Stimulated activated naive CD4-positive, alpha-beta T cell (primary cell): ENCODE measurements at places on chromosomes 1 and 21.

DNA sequence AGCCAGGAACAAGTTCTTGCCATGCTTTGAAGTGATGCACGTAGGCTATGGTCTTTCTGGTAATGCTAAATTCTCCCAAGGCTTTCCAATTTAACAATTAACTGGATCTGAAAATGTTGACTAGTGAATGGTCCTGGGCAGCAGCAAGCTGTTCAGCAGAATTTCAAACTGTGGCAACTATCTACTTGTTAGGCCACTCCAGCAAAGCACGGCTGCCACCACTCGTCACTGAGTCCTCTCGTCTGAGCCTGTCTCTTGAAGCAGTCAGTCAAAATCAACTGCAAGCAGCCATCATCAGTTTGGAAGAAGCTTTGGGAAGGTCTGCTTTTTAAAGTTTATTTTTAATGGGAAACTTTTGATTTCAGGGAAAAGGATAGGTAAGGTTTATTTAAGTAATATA, 6.1 kb downstream of the FLVCR1 start:
- DNase-seq = no peak

GRCh38 chr1:15428815-15429435, 9.3 kb upstream of the CTRC start:
- no peak for DNase-seq

- no peak for DNase-seq
Measured at GRCh38 chr1:212475151-212475550, 42.4 kb downstream of the NENF start.

GRCh38 chr1:89799495-89799894, 21.3 kb upstream of the LRRC8D start:
- no peak for DNase-seq

DNA sequence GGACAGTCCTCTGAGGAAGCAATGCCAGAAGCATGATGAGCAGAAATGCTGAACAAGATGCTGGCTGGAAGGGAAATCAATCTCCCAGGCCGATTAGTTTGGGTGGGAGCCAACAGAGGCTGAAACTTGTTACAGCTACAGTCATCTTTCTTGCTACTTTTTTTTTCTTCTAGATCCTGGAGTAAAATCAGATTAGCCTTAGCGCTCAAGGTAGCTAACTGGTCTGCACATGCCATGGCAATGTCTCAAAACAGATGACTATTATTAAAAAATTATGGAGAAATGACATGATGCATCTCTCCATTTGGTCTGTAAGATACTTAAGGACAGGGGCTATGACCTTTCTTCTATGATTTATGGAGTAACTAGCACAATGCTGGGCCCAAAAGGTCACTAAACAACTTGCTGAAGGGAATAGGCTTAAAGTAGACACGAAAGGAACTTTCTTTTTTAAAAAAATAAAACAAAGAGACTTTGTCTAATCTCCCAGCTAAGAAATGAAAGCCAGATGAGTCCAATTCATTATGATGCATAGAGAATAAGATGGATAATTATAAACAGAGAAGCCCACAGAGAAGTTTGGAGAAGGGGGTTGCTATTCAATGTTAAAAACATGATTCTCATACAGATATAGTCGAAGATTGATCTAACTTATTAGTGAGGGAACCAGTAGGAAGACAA, 42.5 kb downstream of the UTP25 start:
- DNase-seq = no peak

GRCh38 chr1:163029901-163030300, 39.3 kb upstream of the RGS4 start:
- DNase-seq = no peak

DNA sequence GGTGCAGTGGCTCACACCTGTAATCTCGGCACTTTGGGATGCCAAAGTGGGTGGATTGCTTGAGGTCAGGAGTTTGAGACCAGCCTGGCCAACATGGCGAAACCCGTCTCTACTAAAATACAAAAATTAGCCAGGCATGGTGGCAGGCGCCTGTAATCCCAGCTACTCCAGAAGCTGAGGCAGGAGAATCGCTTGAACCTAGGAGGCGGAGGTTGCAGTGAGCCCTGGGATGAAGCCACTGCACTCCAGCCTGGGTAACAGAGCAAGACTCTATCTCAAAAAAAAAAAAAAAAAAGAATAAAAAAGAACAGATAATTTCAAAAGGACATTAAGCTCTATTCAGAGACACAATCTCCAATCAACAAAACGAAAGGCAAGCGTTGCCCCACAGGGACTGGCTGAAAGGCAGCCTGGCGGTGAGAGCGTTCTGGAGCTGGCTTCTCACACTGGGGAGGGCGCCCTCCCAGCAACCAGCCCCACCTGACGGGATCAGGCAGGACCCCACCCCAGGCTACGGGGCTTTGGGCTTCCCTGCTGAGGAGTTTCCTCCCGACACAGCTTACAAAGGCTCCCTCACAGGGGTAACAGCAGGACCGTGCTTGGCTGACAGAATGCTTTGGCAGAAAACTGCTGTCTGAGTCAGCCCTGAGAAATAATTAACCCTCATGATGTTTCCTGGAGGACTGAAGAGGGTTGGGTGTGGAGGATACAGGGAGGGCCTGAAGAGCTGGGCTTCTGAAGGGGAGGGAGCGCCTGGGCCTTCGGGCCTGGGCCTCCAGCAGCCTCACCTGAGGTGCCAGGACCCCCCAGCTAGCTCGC, 31.1 kb upstream of the SRP9 start:
- DNase-seq = no peak

- no peak for DNase-seq
Measured at GRCh38 chr1:182703539-182703938, 19.2 kb upstream of the RGS8 start.

DNA sequence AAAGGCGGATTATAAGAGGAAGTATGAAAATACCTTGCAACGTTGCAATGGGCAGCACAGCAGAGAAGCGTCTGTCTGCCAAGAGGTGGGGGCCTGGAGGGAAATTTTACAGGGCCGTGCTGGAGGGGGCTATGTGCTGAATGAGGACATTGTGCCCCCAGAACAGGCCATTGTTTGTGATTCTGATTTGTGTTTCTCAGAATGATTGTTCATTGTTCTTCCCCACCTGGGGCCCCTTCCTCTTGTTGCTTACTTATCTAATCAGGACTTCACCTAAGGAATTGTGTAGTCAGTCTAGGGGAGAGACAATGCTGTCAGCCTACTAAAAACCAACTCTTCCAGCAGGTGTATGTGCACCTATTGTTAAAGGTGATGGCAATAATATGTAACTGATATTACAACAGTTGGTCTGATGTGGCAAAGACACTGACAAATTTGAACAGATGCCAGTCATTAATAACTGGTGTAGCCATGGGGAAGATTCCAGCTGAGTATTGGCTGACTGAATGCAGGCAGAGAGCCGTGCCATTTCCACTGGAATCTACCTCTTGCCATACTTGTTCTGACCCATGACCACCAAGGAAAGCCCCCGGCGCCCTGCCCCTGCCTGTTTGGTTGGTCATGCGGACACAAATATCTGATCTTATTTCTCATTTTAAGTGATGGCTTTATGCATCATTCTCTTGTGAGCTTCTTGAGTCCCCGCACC, 45.2 kb upstream of the PSEN2 start:
- DNase-seq = no peak

DNA sequence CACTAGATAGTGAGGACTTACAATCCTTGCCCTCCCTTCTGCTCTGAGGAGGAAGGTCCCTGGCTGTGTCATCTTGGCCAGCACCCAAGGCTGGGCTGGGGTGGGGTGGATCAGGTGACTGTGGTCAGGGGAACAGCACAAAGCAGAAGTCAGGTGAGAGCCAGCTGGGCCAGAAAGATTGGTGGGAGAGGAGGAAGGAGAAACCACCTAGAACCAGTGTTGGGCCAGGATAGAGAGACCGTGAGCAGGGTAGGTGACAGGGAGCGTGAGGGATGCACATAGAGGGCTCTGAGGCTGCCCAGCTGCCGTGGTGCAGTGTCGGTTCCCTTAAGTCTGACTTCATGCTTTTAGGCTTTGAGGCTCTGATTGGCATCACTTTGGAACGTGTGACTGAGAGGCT, 22.7 kb downstream of the NCF2 start:
- no peak for DNase-seq

DNA sequence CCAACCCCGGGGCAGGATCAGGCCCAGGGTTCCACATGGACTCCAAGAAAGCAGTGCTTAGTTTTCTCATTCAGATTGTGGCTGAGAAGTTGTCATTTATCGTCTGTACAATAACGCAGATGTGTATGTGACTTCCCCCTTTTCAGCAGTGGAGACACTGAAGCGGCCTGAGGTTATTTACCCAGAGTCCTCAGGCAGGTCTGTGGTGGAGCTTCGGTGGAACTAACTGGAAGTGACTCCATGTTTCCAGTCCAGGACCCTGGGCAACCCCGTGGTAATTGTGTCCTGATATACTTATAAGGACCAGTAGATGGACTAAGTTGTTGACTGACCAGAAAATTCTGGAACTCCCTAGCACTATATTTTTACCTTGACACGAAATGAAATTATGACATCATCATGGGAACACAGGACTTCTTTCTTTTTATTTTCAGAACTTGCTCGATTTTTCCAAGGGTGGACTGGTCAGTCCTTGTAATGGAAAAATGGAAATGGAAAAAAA, 1.0 kb upstream of the IER5 start:
- no peak for DNase-seq

- no peak for DNase-seq
Measured at GRCh38 chr1:41503538-41504113, 19.1 kb upstream of the EDN2 start.

- no peak for DNase-seq
Measured at GRCh38 chr1:20395255-20395654, 90.8 kb downstream of the CAMK2N1 start.

DNA sequence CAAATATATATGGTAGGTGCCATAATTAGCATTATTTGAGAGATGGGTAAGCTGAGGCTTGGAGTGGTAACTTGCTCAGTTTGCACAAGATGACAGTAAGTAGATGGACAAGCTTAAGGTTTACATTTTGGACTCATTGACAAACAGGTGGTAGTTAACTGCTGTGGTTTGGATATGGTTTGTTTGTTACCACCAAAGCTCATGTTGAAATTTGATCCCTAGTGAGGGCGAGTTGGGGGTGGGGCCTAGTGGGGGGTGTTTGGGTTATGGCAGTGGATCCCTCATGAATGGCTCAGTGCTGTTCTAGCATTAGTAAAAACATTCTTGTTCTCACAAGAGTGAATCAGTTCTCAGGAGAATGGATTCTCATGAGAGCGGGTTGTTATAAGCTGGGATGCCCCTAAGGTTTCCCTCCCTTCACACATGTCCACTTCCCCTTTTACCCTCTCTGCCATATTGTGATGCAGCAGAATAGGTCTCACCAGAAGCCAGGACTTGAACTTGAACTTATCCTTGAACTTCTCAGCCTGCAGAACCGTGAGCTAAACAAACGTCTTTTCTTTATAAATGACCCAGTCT, 6.6 kb upstream of the PRRX1 start:
- DNase-seq = no peak

DNA sequence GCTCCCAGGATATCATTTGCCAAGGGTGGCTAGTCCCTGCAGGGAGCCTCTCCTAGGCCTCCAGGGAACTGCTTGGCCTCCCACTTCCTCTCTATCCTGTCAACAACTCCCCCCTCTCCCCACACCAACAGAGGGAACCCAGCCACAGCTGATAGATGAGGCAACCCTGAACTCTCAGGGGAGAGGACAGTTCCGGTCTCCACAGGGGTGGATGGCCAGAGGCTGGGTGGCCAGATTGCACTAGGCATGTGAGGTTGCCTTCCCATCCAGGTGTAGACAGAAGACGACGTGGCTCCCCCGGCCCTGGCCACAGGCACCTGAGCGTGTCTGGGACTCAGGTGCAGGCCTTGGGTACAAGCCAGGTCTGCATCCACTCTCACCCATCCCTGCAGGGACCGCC, 53.3 kb downstream of the TOR1AIP2 start:
- no peak for DNase-seq

- DNase-seq = no peak
Measured at GRCh38 chr1:183892351-183892793, 87.5 kb downstream of the RGL1 start.

- no peak for DNase-seq
Measured at GRCh38 chr1:168431882-168432281, 111.9 kb downstream of the XCL2 start.

DNA sequence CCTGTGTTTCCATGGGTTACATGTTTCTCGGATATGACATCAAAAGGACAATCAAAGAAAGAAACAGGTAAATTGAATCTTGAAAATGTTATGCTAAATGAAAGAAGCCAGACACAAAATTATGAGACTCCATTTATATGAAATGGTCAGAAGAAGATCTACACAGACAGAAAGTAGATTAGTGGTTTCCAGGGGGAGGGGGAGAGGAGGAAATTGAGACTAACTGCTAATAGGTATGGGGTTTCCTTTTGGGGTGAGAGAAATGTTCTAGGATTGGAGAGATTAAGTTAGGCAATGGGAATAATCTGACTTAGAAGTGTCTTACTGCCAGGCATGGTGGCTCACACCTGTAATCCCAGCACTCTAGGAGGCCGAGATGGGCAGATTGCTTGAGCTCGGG, 21.8 kb downstream of the ITGB3BP start:
- no peak for DNase-seq

- no peak for DNase-seq
Measured at GRCh38 chr1:54379555-54380289, 26.5 kb downstream of the SSBP3 start.

DNA sequence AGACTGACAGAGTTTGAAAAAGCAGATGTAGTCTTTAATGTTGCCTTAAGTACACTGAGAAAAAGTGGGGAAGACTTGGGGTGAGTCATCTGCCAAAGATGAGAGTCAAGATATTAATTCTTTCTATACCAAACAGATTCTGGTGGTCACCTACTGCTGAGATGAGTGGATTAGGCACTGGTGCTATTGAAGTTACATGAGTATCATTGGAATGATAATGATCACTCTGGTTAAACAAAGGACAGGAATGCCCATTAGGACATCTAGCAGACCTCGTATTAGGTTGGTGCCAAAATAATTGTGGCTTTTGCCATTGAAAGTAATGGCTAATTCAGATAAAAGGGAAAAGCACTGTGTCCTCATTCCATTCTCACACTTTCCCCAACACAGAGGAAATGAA, 1588.9 kb downstream of the KCNT2 start:
- no peak for DNase-seq

- no peak for DNase-seq
Measured at GRCh38 chr1:116814926-116815723, 60.9 kb downstream of the CD2 start.

DNA sequence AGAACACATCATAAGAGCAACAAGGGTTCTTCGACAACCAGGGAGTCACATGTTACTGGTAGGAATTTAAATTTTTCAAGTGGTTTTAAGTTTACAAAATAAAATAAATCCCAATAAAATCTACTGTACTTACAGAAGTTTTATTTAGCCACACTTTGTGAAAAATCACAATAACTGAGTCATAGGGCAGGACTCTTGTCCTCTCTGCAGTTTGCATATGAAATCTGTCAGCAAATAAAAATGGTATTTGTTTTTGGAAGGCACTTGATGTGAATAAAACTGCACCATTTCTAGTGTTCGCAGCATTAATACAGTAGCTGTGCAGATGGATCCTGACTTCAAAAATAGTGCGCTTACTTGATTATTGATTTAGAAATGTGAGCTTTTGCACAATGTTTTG, 150.4 kb downstream of the LBR start:
- no peak for DNase-seq

GRCh38 chr1:201876148-201876818, 12.4 kb upstream of the SHISA4 start:
- DNase-seq = no peak

GRCh38 chr1:10734962-10735544, 61.4 kb downstream of the CASZ1 start:
- DNase-seq = no peak

GRCh38 chr1:165603810-165604209, 27.2 kb upstream of the MGST3 start:
- no peak for DNase-seq
